ENCODE measurements at places on chromosomes 7 and 10.

DNA sequence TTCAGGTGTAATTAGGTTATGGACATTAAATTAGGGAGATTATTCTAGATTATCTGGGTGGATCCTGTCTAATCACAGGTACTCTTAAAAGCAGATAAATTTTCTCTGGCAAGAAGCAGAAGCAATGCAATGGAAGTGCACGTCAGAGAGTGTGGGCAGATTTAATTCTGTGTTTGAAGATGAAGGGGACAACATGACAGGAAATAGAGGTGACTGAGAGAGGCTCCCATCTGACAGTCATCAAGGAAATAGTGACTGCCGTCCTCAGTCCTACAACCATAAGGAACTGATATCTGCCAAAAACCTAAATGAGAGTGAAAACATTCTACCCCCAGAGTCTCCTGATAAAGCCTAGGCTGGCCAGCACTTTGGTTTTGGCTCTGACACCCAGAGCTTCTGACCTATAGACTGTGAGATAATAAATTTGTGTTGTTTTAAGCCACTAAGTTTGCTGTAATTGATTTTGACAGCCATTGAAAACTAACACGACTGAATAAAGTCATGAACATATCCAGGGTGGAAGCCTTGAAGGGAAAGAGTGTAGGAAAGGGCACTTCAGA, 30.5 kb upstream of the DDX50 start:
- no peak for DNase-seq

- no peak for DNase-seq
Observed at GRCh38 chr7:149776289-149776688, 2.9 kb upstream of the ZNF467 start.

- no peak for DNase-seq
Observed at GRCh38 chr10:86200269-86200668, 166.3 kb downstream of the GRID1 start.

- no peak for DNase-seq
Observed at GRCh38 chr7:30147785-30148184, 13.0 kb downstream of the MTURN start.

DNA sequence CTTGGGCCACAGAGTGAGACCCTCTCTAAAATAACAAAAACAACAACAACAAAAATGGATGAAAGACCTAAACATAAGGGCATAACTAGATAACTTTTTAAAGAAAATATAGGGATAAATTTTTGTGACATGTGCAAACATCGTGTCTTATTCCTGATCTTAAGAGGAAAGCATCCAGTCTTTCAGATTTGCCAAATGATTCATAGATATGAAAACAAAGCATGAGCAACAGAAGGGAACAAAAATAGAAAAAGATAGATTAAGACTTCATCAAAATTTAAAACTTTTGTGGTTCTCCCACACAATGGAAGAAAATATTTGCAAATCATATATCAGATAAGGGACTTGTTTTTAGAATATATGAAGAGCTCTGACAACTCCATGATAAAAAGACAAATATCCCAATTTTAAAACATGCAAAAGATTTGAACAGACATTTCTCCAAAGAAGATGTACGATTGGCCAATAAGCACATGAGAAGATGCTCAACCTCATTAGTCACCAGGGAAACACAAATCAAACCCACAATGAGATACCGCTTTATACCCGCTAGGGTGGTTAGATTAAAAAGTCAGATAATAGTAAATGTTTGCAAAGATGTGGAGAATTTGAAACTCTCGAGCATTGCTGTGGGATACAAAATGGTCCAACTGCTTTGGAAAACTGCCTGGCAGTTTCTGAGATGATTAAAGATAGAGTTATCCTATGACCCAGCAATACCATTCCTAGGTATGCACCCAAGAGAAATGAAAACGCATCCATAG, 20.3 kb downstream of the PPIF start:
- DNase-seq = no peak

DNA sequence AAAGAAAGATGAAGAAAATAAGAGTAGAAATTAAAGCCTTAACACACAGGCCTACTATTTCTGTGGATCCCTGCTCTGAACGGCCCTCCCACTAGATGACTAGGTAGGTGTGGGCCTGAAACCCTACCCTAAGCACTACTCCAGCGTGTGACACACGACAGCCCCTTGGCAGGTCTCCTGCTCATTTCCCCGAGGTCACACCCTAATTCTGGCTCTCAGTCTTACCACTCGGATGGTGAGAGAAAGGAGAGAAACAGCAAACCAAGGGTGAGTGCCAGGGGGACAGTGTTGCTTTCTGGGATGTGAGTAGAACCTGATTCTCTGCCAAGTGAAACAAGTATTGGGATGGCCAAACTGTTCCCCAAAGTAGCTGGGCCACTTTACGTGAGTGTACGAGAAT, 12.1 kb downstream of the GALNTL5 start:
- DNase-seq = no peak

GRCh38 chr10:69533658-69534057, 39.6 kb downstream of the NEUROG3 start:
- DNase-seq = no peak

DNA sequence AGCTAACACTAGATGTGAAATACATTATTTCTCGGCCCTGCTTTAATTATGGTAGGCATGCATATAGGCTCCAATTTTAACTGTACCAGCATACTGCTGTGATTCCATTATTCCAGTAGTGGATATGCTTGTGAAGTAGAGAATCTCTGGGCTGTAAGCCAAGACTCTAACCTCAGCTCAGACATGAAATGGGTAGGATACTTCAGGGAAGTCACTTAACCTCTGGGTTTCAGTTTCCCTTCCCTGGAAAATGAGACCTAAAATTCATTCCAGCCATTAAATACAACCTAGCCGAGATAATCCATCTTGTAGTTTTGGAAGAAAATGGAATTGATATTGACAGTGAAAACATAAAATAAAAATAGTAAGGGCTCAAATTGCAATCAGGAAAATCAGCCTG, 59.6 kb upstream of the TRIL start:
- no peak for DNase-seq

DNA sequence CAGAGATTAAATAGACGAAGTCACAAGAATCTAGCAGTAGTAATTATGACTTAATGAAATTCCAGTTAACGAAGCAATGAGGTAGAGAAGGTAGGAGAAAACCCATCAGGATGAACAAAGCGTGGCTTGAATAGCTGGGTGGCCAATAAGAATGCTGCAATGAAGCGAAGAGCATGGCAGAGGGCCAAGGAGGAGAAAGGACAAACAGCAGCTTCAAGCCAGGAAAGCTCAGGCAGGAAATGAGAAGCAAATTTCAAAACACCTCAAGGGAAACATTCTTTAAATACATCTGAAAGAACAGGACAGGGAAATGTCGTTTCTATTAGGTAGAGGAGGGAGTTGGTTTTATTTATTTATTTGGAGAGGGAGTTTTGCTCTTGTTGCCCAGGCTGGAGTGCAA, 122.5 kb downstream of the KIAA1217 start:
- DNase-seq = no peak

GRCh38 chr7:155198901-155199845, 98.5 kb upstream of the INSIG1 start:
- peak; percentile 34 for DNase-seq

DNA sequence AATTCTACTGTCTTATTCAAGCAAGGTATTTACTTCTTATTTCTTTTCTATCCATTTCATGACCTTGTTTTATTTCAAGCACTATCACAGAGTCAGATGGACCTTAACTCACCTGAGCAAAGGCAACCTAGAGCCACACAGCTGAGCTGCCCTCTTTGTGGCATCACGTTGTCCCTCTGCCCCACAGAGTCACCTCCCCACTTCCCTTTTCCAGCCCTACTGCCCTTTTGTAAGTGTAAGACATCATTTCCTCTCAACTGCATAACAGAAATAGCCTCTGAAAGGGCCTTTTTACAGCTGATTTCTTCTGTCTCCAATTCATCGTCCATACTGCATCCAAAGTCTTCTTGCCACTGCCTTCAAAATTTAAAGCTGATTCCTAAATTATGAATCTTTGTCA, 946.0 kb downstream of the NRG3 start:
- no peak for DNase-seq

GRCh38 chr10:34940436-34940835, 125.3 kb upstream of the PARD3 start:
- no peak for DNase-seq

DNA sequence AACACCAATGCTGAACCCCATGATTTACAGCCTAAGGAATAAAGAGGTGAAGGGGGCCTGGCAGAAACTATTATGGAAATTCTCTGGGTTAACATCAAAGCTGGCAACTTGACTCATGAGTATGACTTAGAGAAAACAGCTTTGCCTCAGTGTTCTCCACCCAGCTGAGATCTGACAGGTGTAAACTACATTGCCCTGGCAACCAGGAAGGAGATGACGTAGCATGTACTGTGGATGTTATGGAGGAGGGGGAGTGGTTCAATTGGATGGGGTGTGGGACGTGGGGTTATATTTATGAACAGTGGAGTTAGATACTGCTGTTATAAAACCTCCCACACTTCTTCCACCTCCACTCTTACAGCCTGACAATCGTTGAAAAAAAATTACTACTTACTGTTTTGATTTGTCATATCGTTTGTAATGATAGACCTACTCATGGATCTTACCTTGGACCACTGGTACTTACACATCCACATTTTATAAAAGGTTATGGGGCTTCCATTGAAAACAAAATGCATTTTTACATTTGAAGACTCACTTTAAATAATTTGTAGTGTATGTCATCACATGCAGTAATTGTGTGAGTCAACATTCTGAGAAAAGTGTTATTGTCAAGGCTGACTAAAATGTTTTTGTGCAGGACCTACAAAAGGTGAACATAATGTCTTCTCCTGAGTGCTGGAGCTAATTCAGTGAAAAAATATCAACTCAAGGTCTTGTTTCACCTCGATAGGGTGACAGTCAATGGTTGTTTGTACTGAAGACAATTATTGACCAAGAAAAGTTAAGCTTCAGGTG, 6.4 kb downstream of the OR2F1 start:
- DNase-seq = no peak

DNA sequence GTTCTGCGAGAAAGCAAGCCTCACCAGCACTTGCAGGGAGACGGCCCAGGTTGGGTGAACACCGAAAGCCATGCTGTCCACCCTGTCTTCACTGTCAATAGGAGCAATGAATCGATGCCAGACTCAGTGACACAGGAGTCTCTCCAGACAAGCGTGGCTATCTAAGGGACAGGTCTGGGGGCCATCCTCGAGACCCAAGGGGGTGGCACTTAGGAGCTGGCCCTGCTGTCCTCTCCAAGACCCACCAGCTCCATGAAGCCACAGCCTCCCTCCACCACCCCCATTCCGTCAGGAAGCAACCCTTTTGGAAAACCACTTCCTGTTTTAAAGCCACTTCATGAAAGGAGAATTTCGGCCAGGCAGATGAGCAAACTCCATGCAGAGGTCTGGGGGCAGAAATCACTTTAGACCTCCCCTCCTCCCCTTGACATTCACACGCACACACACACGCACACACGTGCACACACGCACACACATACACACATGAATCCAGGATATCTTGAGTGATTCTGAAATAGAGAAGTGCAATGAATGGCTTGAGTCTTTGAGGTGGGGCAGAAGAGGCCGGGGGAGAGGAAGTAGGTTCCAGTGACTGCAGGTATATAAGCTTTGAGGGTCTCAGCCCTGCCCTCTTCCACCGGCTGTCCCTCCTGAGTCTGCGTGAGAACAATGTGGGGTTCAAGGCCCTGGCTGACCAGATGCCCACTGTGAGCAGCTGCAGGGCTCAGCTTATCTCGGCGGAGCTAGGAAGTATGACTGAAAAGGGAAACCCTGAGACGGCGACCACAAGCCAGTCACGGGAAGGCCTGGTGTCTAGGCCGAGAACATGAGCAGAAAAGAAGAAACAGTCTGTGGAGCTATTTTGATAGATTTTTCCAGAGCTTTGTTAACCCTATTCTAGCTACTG, 25.0 kb downstream of the RGS10 start:
- peak; percentile 61 for DNase-seq

GRCh38 chr7:157908006-157908782, 571.4 kb downstream of the DNAJB6 start:
- no peak for DNase-seq

- DNase-seq = no peak
Observed at GRCh38 chr7:155864271-155864985, 52.2 kb upstream of the SHH start.

DNA sequence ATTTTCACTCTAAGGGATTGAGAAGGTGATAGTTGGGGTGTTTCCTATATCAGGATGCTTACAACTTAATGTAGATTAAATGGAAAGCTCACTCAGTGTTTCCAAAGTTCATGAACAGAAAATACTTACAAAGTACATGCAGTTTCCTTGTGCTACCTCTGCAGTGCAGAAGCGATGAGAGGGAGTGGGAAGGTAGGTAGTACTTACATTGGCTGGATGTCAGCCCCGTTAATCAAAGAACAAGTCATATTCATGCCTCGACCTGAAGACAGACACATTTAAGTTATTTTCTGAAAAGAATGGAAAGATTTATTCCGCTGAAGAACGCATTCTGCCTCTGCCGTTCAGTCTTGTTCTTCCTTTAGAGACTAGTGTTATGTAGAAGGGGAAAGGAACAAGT, 93.1 kb downstream of the ZMYND11 start:
- no peak for DNase-seq

All from activated T-cell treated with anti-CD3 and anti-CD28 coated beads for 48 hours (primary cell).